ENCODE measurements at places on chromosomes 5 and 9.

DNA sequence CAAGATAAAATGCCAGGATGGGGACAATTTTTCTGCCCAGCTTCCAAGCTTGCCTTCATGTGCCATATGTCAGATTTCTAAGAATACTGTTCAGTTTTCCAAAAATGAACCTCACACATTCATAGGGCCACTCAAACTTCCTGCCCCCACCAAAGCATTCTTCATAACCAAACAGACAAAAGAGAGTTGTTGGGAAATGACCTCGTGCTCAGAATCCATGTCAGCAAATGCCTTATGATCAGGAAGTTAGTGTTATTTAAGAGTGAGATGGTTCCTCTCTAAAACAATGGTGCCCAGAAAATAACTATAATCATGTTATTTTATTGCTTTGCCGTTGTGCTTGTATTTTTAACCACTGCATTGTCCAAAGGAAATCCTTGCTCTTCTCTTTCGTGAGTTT, 208.2 kb downstream of the ZNF608 start:
- DNase-seq: no peak

DNA sequence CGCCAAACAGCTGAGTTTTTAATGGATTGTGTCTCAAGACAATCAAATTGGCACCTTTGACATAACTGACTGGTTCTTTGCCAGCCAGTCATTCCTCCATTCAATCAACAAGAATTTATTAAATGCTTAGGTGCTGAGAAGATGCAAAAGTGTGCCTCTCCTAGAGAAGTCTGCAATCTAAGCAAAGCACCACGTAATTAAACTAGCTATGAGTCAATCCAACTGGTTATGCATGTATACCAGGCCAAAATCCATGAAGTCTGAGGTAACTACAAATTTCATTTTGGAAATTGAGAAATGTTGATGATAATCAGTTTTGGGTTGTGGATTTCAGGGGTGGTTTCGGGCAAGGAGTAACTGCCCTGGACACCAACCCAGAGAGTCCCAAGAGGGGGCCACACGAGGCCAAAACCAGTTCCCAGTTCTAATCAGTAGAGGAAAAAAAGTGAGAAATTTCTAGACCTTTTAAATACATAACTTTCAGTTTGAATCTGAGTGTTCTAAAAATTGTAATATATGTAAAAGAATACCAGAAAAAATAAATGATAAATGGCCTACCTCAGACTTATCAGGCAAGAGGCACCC, 92.6 kb downstream of the EFNA5 start:
- DNase-seq: no peak

GRCh38 chr9:131253891-131254491, 22.3 kb downstream of the FAM78A start:
- DNase-seq: peak; percentile 39

DNA sequence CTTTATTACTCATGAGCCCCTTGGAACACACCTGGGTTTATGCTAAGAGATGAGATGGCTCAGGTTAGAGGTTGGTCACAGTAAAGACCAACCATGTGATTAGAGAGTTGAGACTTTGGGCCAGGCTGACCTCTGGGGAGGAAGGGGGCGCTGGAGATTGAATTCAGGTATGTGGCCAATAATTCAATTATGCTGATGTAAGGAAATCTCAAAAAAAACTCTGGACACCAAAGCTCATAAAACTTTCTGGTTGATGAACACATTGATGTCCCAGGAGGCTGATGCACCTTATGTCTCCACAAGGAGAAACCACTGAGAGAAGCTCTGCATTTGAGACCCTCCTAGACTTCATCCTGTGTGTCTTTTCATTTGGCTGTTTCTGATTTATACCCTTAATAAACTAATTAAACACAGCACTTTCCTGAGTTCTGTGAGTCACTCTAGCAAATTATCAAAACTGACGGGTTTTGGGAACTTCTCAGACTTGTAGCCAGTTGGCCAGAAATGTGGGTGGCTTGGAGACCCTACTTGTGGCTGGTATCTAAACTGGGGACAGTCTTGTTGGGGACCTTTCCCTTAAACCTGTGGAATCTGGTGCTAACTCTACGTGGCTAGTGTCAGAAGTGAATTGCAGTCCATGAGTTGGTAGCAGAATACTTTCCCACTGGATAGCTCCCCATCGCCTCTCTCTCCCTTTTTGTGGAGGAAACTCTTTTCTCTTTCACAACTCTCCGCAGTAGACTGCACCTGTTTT, 7.5 kb upstream of the CCL27 start:
- no peak for DNase-seq

DNA sequence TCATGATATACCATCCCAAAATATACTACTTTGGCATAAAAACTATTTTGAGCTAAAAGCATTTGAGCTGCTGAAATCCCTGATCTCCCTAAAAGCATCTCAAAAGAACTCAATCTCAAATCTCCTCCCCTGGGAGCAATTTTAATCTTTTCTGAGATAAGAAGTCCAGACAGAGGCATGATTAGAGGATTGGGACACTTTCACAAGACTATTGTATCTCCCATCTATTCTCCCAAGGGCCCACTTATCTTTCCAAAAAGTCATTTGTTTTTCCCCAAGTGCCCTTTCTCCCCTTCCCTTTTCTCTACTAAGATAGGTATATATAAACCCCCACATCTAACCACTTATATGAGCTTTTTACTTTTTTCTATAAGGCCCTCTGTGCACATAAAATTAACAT, 79.7 kb downstream of the ALDH7A1 start:
- DNase-seq: no peak

- DNase-seq: peak; percentile 69
Observed at GRCh38 chr5:116084287-116084691, 536 bp upstream of the COMMD10 start.

- DNase-seq: no peak
Observed at GRCh38 chr9:7592321-7593316, 207.0 kb downstream of the DMAC1 start.

DNA sequence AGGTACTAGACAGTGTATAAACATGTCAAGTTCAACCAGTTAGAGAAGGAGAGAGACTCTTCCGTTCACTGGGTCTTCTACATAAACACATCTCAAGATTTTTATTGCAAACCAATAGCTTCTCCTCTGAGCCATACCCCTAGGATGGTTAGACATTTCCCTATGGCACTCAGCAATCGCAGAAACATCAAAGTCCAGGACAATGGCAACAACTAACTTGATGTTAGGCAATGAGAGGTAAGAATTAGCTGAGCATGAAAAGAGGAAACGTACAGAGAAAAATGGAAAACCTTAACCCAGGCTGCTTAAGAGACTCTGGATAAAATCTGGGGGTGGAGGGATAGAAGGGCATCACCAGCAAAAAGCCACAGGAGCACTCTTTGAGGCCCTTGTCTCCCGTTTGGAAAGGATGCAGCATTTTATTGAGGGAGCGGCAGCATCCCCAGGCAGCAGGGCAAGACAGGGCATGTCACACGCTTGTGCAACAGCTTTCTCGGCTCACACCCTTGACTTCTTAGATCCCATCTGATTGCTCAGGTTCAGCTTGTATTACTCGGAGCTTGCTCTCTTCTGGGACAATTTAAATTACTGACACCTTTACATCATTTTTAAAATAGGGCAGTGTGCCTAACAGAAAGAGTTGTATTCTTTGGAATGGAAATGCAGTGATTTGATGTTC, 8.6 kb upstream of the PSAT1 start:
- no peak for DNase-seq

- DNase-seq: no peak
Observed at GRCh38 chr9:91848146-91848545, 101.9 kb downstream of the ROR2 start.

GRCh38 chr5:964821-965220, 43.8 kb upstream of the NKD2 start:
- peak; percentile 5 for DNase-seq

DNA sequence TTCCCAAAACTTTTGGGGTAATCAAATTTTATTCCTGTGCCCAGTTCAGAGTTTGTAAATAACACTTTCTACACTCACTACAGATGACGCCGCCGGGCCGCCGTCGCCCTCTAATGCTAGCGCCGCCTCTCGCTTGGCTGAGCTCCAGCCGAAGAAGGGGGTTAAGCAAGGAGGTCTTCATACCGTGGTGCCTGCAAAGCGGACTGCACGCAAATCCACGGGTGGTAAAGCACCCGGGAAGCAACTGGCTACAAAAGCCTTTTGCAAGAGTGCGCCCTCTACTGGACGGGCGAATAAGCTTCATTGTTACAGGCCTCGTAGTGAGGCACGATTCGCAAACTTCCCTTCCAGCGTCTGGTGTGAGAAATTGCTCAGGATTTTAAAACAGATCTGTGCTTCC, 280.4 kb downstream of the MEF2C start:
- no peak for DNase-seq

- DNase-seq: no peak
Observed at GRCh38 chr9:105218673-105219072, 25.8 kb upstream of the SLC44A1 start.

DNA sequence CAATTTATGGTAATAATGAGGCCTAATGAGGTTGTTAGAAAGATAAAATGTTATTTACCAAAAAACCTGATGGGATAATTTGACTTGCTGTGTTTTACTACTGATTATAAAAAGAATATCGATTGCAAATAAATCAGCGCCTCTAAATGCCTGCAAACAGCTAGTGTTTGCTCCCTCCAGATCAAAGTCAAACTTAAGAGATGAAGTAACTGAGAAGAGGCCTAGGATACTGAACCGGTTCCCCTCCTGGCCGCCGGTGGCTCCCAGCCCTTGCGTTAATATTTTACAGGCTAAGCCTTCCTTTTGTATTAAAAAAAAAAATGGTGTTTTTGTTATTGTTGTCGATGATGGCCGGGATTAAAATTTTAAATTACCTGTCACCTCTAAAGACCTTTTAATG, 2.6 kb downstream of the IRX1 start:
- DNase-seq: peak; percentile 52

- DNase-seq: no peak
Observed at GRCh38 chr5:149596712-149597111, 15.4 kb downstream of the ARHGEF37 start.

GRCh38 chr5:148732692-148733091, 78.4 kb upstream of the HTR4 start:
- DNase-seq: no peak

DNA sequence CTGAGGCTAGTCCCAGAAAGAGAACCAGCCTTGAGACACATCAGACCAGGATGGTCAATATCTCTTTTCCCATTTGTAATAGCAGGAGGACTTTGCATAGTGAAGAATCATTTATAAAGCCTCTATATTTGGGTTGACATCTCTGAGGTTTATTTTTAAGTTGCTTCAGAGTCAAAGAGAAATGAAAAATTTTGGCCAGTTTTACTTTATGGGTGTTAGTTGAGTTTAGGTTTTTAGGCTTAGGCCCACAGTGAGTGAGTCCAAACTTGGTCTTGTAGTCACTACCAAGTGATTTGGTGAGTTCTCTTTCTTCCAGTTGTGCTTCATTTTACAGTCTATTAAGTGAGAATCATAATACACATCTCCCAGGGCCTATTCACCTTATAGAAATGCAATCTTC, 5.3 kb upstream of the MEF2C start:
- no peak for DNase-seq

GRCh38 chr5:159773062-159773924, 143.0 kb upstream of the ADRA1B start:
- peak; percentile 93 for DNase-seq

GRCh38 chr5:122775550-122776542, 966 bp downstream of the SNX2 start:
- peak; percentile 11 for DNase-seq

DNA sequence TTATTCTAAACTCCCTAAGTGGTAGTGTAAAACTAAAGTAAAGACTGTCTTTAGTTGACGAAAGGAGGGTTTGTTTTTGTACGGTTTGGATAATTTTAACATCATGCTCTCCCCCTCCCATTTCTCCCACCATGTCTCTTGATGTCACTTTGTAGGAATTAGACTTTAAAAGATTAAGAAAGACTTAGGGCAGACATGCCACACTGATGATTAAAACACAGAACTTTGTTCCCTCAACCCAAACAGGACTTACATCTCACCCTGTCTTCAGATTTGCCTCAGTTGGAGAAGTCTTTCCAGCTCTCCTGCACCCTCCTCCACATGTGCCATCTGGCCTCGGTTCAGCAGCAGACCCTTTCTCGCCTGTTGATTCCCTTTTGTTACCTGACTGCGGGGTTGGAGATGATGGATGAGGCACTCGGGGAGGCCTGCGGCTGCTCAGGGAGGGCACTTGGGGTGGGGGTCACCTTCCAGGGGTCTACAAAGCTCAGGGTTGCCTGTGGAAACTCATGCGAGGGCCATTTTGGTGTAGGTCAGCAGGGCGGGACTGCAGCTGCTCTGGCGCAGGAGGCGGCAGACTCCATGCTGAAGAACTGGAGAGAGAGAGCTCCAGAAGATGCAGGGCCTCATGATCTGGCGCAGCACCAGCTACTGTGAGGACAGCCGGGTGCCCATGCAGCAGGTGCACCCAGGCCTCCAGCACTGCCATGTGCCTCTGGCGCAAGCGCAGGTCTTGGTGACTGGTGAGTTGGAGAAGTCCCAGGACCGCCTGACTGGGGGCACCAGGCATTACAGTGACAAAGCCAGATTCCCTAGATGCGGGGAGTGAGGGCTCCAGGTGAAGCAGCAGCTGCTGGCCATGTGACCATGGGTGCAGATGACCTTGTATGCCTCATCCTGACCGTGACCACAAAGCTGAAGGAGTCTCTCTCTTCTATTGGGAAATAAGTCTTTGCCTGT, 24.5 kb upstream of the EXOC3 start:
- peak; percentile 42 for DNase-seq

- DNase-seq: no peak
Observed at GRCh38 chr5:129341306-129341705, 118.8 kb upstream of the ADAMTS19 start.

DNA sequence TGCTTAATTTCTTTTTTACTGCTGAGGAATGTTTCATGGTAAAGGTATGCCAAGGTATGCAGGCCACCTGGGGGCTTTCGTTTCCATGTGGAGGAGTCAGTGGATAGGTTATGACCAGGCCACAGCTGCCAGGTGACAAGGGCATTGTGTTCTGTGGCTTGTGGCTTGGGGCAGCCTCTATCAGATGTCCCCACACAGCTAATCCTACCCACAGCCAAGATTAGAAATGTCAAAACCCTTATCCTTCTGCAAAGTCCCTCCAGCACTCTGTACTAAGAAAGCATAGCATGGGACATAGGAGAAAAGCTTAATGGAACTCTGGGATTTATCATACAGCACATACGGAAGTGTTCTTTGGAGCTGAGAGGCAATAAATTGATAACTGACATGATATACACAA, 171.2 kb upstream of the S1PR3 start:
- DNase-seq: no peak

DNA sequence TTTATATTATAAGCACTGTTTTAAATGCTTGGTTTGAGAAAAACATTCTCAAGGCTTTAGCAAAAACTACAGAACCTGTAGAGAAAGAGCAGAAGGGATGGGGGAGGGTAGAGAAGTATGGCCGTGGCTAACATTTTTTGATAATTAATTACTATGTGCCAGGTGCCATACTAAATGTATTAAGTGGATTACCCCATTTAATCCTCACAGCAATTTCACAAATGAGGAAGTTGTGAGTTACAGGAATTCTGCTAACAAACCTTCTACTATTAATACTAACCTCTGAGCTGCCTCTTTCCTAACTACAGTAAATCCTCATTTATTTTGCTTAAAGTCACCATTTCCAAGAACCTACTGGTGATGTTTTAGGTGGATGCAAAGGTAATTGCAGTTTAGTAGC, 157.9 kb downstream of the RNF180 start:
- no peak for DNase-seq

- no peak for DNase-seq
Observed at GRCh38 chr5:177529247-177530203, 12.8 kb upstream of the DDX41 start.

Data from GM03348 (cell line).